ENCODE measurements at places on chromosomes 7 and 10.

DNA sequence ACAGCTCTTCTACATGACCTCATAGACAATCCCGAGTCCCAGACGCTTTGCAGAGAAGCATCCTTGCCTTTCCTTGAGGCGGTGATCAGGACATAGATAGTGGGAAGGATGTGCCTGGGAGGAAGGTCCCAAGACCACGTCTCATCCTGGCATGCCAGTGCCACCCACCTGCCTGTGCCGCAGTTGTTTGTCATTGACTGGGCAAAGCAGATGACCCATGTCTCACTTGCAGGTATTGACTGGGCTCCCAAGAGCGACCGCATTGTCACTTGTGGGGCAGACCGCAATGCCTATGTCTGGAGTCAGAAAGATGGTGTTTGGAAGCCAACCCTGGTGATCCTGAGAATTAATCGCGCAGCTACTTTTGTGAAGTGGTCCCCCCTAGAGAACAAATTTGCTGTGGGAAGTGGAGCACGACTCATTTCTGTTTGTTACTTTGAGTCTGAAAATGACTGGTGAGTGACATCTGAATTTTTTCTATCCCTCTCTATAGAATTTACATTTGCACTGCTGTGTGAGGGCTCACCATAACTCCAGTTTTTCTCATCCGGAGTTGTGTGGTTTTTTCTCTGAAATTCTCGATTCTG lies 18.5 kb downstream of the ARPC1A start:
- DNase-seq, result no peak

DNA sequence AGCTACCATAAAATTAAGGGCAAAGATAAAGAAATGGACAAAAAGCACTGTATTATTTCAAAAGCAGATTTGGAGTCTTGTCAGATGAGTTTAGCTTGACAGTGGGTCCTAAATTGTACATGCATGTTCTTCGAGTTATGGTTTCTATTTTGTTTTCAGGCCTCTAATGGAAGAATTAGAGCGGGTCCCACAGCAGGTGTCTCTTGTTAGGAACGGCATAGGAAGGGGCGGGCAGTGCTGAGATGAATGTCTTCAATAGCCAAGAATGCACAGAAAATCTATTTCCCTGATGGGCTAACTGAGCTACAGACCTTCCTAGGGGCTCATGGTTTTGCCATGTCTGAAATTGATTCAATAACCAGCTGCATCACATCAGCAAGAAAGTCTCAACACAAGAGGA lies 304.4 kb downstream of the FRMD4A start:
- no peak for DNase-seq

DNA sequence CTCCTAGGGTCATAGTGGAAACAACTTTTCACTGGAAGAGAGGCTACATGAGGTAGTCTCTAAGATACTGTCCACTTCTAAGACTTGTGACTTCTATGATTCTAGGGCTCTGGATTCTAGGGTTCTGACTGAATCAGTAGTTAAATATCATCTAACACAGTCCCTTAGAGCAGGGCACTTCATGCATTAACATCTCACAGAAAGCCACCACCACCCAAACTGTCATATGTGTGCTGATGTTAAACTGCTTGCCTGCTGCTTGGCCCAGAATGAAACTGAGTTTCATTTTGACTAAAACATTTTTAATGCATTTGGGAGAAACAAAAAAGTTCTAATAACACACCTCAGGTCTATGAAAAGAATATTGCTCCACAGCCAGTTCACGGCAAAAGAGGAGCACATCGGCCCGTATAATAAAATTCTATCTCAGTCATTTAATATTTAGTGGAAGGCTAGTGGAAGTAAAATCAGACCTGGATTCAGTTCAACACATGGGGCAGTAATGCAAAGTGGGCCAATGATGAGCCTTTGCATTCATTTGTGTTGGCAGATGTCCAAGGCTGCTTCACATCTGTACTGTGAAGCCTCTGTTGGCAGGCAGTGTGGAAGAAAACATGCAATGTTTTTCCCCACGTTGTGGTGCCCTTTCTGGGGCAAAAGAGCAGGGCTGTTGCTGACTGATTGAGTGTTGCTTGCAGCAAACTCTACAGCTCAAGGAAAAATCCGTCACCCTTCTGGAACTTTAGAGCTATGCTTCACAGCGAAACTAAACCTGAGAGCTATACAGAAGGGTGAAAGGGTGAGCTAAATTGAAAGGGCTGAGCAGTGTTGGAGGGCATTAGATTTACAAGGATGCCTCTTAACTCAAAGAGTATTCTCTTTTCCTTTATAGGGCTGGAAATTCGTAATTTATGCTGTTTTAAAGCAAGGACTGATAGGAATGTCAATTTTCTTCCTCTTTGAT lies 33.5 kb upstream of the AUTS2 start:
- DNase-seq, result no peak

- DNase-seq, result peak; percentile 70
These were observed 1.1 kb downstream of the SNX13 start for GRCh38 chr7:17939211-17939605.

- DNase-seq, result no peak
These were observed 51.7 kb downstream of the MAPK8 start for GRCh38 chr10:48358162-48358561.

DNA sequence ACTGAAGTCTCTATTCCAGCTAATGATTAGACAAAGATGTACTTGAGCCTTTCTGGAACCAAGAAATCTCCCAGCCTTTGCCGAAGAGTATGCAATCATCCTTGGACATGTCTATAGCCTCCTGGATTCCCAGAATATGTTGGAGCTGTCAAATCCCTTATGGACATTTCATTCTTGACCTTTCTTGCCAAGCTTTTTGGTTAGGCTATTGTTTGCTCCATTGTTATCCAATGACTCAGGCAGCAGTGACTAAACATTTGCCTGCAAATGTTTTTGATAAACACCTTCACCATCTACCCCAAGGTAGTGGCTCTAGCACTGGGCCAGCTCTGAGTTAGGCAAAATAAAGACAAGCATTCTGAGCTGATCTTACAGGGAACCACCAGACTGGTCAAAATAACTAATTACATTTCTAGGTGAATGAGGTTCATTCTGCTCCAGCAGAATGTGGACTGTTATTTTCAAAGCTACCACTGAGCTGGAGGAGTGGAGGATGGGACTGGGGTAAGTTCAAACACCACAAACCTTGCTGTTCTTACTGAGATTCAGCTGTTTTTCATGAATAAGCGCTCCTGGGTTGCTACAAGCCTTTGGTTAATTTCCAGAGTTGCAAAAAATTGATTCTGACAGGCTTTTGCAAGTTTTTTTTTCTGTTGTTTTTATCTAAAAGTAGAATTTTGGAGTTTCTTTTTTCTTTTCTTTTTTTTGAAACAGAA lies 81.0 kb downstream of the TMEM270 start:
- DNase-seq, result no peak

DNA sequence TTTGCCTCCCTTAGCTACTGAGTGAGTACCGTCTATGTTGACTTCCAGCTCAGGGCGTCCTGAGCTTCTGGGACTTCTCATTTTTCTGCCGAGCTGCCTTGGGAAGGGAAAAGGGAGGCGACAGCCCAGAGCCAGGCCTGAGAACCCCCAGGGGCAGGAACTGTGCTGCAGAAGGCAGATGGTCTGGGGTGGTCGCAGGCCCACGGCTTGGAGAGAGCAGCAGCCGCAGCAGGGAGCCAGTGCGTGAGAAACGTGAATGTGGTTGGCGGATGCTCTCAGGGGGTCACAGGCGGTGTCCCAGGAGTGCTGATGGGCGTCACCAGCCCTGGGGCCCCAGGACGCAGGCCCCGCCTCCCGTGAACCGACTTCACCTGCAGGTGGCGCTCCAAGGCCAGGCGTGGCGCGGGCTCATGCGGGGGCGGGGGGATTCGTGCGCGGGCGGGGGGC lies 9.2 kb upstream of the PWWP2B start:
- peak; percentile 66 for DNase-seq

GRCh38 chr10:131947631-131948347 lies 33.9 kb downstream of the BNIP3 start:
- DNase-seq, result no peak

GRCh38 chr7:67484244-67484751 lies 487.7 kb downstream of the TYW1 start:
- DNase-seq, result peak; percentile 42

- peak; percentile 19 for DNase-seq
These were observed 18.3 kb downstream of the STEAP1B start for GRCh38 chr7:22481726-22482125.

DNA sequence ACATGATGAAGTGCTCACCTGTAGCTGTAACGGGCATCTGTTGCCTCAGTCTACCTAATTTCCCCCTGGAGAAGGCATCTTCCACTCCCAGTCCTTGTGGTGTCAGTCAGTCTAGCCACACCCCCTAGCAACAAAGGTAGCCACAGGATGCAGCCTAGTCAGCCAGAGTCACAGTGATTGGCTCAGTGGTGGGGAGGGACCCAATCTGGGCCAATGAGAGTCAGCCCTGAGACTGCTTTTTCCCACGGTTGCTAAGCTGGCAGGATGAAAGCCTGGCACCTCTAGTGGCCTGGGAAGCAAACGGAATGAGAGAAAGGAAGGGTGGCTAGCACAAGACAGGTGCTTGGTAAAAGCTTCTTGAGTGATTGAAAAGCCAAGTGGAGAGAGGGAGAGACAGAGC lies 118.6 kb downstream of the SH3PXD2A start:
- DNase-seq, result no peak

DNA sequence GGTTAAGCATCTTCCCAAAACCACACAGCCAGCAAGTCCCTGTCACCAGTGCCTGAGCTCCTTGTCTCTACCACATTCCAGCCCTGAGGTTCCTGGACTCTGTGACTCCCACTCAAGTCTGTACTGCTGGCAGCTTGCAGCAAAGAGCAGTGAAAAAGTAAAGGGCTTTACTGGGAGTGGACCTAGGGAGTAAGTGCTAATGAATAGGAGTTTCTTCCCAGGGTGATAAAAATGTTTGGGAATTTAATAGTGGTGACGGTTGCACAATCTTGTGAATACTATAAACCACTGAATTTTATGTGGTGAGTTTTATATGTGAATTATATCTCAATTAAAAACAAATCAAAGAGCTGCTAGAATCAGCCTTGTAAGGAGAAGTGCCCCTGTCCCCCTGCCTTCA lies 22.6 kb downstream of the HSPA12A start:
- DNase-seq, result no peak

DNA sequence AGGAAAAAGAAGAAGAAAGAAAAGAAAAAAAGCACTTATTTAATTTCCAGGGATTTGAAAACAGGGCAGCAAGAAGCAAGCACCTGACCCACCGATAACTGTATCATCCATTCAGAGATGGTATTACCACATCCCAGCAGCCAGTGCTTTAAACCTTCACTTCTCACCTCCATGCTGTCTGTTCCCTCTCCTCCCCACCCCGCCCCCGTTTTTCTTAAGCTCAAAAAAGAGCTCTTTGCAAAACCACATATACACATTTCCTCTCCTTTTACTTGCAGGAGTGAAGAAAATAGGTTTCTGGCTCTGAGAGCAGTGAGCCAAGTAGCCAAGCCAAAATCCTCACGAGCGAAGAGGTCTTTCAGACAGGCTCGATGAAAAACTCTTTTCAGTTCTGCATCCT lies 2.2 kb downstream of the STOX1 start:
- DNase-seq, result no peak

- peak; percentile 66 for DNase-seq
These were observed 14.4 kb upstream of the GSTK1 start for GRCh38 chr7:143248761-143249354.

DNA sequence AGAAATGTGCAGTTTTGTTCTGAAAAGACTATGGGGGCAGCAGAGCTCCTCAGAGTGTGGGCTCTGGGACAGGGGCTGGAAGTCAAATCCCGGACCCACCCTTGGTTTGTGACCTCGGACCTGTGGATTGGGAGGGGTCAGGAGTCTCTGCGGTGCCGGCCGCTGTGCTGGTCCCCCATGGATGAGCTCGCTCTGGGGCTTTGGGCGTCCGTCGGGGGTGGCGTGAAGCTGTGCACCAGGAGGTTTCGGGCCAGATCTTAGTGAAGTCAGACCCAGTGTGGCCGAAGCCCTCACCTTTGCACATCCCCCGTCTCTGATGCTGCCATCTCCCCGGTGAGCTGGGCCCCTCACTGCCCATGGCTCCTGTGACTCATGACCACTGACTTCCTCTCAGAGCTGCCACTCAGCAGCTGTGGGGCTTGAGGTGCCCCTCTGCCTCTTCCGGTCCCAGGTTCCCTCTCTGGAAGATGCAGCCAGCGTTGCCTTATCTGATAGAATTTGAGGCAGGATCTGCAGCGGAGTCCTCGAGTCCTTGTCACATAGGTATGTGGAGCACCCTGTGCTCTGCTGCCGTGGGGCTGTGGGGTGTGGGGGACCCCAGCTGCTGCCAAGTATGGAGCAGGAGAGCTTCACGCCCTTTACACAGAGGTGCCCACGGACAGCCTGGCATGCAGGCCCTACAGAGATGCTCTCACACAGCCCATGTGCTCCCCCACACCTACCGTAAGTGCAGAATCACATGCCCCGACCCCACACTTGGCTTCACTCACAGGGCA lies 11.4 kb upstream of the SCART1 start:
- DNase-seq, result no peak

GRCh38 chr10:114252092-114252491 lies 13.0 kb downstream of the VWA2 start:
- no peak for DNase-seq

- DNase-seq, result no peak
These were observed 296.2 kb upstream of the MGMT start for GRCh38 chr10:129170812-129171211.

GRCh38 chr7:119783799-119784198 lies 489.2 kb upstream of the KCND2 start:
- no peak for DNase-seq

GRCh38 chr7:42207420-42207819 lies 29.6 kb downstream of the GLI3 start:
- DNase-seq, result no peak

GRCh38 chr10:132154440-132154839 lies 32.3 kb upstream of the DPYSL4 start:
- DNase-seq, result no peak

DNA sequence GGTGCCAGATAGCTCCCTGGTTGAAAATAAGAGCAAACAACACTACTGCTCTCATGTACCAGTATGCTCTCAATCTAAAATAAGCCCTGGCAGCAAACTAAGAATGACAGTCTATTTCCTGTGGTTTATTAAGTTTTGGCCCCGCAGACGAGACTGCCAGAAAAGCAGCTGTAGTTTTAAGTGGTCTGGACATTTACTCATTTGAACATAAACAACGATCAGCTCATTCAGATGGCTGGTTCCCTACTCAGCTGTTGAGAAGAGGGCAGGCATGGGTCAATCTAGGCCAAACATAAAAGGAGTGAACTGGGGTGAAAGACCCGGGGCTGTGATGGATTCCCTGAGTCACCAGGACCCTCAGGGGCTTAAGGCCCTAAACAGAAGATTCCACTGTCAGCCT lies 4.5 kb downstream of the TRIL start:
- DNase-seq, result no peak

DNA sequence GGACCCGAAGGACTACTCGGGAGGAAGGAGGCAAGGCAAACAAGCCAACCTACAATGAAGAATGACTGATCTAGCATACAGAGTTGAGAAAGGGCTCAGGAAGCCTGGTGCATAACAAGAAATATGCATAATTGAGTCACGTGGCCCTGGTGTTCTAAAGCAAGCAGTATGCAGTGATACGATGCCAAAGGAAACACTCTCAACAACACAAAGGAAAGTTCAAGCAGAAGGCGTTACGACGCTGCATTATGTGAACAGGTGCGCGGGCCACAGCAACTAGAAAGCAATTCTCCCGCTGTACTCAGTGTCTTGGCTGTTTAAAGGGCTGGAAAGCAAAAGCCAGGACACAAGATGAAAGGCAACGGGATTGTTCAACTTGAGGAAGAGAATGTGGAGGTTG lies 100.8 kb downstream of the PRTFDC1 start:
- no peak for DNase-seq

Measured in inflammatory macrophage (primary cell).